Lung (tissue), 17 donors: ENCODE measurements at places on chromosomes 3 and 15. TPM values are rescaled to one million over a fixed set of nuclear protein-coding genes. Genes with fewer than 3 reads are reported as not detected.

The SERPINI2 gene
- 4.9 TPM for total RNA-seq

The THBS1 gene
- 174 TPM for total RNA-seq

The KBTBD13 gene
- total RNA-seq: 0.23 TPM

The C3orf52 gene
- total RNA-seq: 22.4 TPM

The TM4SF4 gene
- total RNA-seq: 1.9 TPM

The CCR4 gene
- total RNA-seq: 2.9 TPM

The STIMATE gene
- 62.5 TPM for total RNA-seq

The XRN1 gene
- 147 TPM for total RNA-seq

The TIMP4 gene
- total RNA-seq: 17.2 TPM

The FBXW12 gene
- not detected for total RNA-seq

The CPEB1 gene
- total RNA-seq: 4.0 TPM

The CDV3 gene
- total RNA-seq: 122 TPM

The ALG1L2 gene
- total RNA-seq: not detected

The CADPS gene
- 0.64 TPM for total RNA-seq

The POPDC2 gene
- 3.0 TPM for total RNA-seq

The VILL gene
- total RNA-seq: 18.2 TPM

The DGKG gene
- 10.6 TPM for total RNA-seq

The RBP2 gene
- total RNA-seq: 1.1 TPM
